ENCODE measurements at places on chromosomes 13 and 19.

DNA sequence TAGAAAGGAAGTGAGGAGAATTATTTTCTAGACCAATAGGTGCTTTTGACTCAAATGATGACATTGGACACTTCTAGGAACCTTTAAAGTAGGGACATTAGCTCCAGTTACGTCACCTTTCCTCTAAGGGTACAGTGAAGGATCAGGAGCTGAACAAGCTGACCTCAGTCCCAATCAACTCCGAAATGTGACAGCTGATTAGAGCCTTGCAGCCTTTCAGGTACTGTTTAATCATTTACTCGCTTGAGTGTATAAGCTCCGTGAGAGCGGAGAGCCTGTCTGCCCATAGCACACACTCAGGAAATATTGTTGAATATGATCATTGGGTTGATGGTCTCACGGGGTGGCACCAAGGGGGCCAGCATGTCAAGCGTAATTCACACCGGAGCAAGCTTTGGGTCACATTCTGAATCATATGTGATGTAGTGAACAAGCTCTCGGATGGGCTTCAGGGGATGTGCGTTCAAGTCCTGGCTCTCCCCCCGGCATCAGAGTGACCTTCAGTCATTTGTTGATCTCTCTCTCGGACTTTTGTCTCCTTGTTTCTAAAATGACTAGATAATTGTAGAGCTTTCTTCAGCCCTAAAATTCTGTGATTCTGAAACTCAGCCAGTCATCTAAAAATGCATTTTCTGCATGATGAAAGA lies 141.9 kb downstream of the ZIC5 start:
- DNase-seq, result no peak

DNA sequence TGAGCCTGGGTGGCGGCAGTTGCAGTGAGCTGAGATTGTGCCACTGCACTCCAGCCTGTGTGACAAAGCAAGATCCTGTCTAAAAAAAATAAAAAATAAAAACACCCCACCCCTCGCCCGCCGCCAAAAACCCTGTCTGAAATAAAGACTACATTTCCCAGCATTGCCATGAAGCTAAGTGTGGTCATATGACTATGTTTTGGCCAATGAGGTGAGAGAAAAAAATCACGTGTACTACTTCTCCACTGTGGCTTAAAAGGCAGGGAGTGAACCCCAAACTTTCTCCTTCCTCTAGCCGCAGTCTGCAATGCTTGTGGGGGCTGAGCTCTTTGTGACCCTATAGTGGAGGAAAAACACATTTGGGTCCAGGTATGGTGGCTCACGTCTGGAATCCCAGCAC lies 54.9 kb downstream of the COLGALT1 start:
- DNase-seq, result no peak

DNA sequence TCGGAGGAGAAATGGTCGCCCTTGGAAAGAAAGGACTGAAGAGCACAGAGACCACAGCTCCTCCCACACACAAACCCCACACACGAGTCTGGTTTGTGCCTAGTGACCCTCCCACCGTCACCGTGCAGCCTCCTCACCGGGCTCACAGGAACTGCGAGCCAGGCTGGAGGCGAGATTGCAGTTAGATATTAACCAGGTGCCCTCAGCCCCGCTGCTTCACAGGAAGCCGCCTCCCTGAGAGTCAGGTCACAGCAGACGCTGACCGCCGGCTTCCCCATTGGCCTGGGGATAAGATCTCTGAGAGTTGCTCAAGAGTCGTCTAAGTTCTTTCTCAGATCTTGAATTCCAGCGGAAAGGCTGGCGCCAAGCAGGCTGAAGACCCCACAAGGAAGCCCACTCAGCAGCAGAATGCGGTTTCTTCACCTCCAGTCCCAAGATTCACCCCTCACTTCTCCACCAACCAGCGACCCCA lies 870 bp downstream of the ZNF44 start:
- no peak for DNase-seq

GRCh38 chr13:47188802-47189201 lies 291.9 kb upstream of the HTR2A start:
- DNase-seq, result no peak

DNA sequence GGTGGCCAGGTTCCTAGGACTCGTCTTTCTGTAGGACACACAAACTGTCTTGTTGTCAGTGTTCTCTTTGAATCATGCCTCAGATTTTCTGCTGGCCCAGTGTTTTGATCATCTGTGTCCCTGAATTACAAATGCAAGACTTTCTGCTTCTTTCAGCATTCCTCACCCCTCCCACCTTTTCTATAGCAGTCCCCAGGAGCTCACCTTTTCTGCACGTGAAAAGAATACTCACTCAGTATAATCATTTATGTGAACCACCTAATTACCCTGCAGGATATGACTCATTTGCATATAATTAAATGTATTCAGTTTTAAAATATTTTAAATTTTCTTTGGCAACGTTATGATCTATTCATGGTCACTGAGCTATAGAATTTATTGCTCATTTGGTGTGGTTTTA lies 389.2 kb downstream of the ITGBL1 start:
- DNase-seq, result no peak

- DNase-seq, result no peak
Observed at GRCh38 chr13:110600261-110600819, 15.0 kb upstream of the NAXD start.

DNA sequence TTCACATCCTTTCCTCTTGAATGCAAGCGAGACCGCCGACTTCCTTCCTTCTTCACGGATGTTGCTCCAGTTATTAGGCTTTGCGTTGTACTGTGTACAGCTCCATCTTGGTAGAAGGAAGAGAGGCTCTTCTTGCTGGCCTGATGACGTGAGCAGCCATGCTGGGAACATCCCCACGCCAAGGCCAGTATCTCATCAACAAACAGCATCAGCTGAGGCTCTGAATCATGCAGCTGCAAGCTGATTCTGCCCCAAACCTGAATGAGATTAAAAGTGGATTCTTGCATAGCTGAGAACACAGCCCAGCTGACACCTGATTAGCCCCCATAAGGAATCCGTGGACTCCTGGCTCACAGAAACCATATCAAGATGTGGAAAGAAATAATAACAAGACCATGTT lies 809.6 kb downstream of the EFNB2 start:
- no peak for DNase-seq

- DNase-seq, result no peak
Observed at GRCh38 chr13:112106478-112107141, 39.7 kb downstream of the SOX1 start.

GRCh38 chr19:29411113-29411581 lies 114.6 kb upstream of the VSTM2B start:
- no peak for DNase-seq

DNA sequence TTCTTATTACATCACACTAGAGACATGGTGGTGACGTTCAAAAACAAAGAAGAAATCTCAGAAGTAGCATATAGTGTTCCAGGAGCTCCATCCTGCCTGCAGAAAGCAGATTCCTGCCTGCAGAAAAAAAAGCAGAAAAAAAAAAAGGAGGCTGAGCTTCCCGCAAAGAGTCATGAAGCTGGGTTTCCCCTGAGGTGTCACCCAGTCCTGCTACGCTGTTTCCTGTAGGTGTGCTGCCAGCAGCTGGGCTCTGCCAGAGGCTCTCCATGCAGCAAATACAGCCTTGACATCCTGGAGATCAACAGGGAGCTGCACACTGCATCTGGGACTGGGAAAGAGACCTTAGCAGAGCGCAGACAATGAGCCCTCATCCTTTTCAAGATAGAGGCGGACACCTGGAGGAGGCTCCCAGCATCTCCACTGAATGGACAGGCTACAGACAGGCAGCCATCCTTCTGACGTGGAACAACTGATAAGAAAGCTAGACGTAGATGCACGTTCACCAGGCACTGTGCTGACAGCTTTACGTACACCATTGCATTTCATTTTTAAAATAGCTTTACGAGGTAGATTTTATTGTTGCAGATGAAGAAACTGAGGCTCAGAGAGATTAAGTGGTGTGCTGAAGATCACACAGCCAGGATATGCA lies 350.9 kb downstream of the FOXO1 start:
- DNase-seq, result no peak

GRCh38 chr19:10467104-10467706 lies 36.0 kb downstream of the KEAP1 start:
- DNase-seq, result no peak

DNA sequence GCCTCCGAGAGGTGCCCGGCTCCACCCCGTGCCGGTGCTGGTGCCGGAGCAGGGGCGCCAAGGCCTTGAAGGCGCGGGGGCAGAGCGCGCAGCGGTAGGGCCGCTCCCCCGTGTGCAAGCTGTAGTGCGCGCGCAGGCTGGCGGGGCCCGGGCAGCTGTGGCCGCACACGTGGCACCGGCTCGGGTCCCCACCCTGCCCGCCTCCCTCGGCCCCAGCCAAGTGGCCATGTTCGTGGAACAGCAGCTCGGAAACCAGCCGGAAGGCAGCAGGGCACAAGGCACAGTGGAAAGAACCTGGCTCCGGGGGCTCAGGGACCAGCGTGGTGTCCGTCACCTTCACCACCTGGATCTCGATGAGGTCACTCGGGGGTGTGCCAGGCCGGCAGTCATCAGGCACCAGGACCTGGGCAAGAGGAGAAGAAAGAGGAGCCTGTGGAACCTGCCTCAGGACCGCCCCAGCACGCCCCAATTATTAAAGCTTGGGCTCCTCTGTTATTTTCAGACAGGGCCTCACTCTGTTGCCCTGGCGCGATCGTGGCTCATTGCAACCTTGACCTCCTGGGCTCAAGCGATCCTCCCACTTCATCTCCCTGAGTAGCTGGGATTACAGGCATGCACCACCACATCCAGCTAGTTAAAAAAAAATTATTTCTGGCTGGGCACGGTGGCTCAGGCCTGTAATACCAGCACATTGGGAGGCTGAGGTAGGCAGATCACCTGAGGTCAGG lies 2.0 kb downstream of the ZNF784 start:
- DNase-seq, result no peak

- DNase-seq, result no peak
Observed at GRCh38 chr13:19117913-19118739, 63.5 kb downstream of the TUBA3C start.

- no peak for DNase-seq
Observed at GRCh38 chr13:60347690-60348089, 49.3 kb upstream of the TDRD3 start.

DNA sequence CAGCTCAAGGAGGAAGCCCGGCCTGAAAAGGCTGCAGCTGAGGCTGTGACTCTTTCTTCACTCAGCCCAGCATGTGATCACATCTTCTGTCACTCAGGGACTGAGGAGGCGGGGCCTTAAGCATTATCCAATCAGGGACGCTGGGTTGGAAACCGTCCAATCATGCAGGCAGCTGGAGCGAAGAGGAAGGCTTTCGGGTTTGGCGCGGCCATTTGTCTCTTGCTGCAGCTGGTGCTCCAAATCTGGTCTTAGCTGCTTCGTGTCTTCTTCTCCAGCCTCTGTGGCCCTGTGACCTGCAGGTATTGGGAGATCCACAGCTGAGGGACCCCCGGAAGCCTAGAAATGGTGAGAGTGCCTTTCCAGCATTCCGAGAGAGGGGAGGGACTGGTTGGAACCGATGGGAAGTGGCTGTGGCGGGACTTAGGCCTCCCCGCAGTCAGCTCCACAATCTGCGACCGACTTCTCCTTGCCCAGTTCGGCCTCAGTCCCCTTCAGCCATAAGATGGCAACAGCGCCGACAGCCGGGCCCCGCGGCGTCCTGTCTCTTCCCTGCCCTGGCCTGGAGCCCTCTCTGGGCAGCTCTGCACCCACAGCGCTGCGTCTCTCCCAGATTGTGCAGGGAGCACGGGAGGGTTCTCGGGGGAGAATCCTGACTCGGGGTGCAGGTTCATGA lies at the start of gene ZNF90:
TSS of gene ZNF90 (plus strand) at position 210 of the 673 bp plus-strand sequence. CDS start at position 343, 133 bp downstream.
- DNase-seq, result peak; percentile 80

DNA sequence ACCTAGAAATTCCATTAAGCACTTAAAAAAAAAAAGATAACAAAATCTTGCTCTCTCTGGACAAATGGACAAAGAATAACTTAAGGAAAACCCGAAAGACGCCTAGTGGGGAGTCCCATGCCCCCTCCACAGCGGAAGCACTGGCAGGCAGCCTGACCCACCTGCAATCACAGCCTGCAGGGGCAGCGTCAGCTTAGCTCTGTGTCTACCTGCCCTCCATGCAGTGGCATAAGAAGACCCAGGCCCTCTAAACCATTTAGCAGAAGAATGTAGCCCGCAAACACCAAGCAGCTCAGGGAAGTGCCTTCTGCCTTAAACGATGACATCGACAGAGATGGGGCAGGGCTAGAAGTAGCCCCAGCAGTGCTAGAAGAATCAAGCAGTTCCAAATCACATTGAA lies 36.0 kb downstream of the KCTD15 start:
- DNase-seq, result no peak

GRCh38 chr19:33819880-33820781 lies 23.5 kb downstream of the KCTD15 start:
- DNase-seq, result peak; percentile 19

- no peak for DNase-seq
Observed at GRCh38 chr13:44230736-44231135, 142.9 kb upstream of the SERP2 start.

- DNase-seq, result peak; percentile 91
Observed at GRCh38 chr19:18416778-18417249, 2.4 kb upstream of the SSBP4 start.

- DNase-seq, result no peak
Observed at GRCh38 chr19:48798937-48799336, 11.9 kb downstream of the BCAT2 start.

GRCh38 chr13:50677258-50677657 lies 166.2 kb downstream of the DLEU7 start:
- no peak for DNase-seq

- peak; percentile 59 for DNase-seq
Observed at GRCh38 chr19:44689290-44690130, 9.4 kb upstream of the CEACAM16 start.

GRCh38 chr19:48258350-48258749 lies 2.6 kb upstream of the CARD8 start:
- no peak for DNase-seq

GRCh38 chr19:34181111-34181864 lies 9.0 kb downstream of the LSM14A start:
- DNase-seq, result no peak

All from NCI-H1436 (cell line).